Hematopoietic multipotent progenitor cell treated with erythropoietin and hydrocortisone succinate and interleukin-3 and kit ligand, for 17 days (in vitro differentiated cells): ENCODE measurements at places on chromosomes 5 and 9.
A peak's percentile ranks its signal among the peaks of the same experiment; 100 is the strongest.

DNA sequence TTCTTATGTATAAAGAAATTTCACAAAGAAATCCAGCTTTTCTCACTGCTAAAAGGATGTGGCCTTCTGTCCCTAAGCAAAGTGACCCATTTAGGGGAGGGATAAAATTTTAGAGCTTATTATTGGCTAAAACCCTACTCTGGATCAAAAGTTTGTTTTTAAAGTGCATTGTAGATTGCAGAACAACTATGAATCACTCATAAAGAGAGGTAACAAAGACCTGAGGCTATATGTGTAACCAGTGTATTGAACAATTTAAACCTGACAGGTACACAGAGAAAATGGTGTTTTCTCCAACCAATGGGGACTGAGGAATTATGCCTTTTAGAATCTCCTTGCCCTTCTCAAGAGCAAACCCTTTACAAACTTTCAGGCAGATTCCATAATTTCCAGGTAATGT is 86.6 kb downstream of the MUSK start:
- DNase-seq, result no peak

DNA sequence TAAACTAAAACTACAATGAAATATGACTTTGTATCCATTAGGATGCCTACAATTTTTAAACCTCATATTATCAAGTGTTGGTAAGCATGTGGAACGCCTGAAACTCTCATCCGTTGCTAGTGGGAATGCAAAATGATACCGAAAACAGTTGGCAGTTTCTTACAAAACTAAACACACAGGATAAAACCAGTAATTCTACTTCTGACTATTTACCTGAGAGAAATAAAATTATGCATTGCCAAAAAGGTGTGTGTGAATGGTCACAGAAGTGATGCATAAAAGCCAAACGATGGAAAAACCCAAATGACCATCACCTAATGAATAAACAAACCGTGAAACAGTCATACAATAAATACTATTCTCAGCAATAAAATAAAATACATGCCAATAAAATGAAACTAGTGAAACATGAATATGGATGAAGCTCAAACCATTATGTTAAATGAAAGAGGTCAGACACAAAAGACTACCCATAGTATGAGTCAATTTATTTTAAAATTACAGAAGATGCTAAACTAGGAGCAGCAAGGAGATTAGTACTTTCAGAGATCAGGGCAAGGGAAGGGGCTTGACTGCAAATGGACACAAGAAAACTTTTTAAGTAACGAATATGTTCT is 13.4 kb downstream of the AUH start:
- no peak for DNase-seq

- no peak for DNase-seq
Measured at GRCh38 chr5:36573438-36573837, 33.0 kb upstream of the SLC1A3 start.

GRCh38 chr5:142287096-142287972 is 37.5 kb downstream of the SPRY4 start:
- DNase-seq, result no peak

GRCh38 chr5:55848783-55849182 is 2.4 kb upstream of the IL31RA start:
- no peak for DNase-seq

GRCh38 chr5:113172231-113172826 is 195.7 kb downstream of the DCP2 start:
- no peak for DNase-seq

GRCh38 chr5:157778121-157778805 is 34.8 kb downstream of the LSM11 start:
- DNase-seq, result no peak

DNA sequence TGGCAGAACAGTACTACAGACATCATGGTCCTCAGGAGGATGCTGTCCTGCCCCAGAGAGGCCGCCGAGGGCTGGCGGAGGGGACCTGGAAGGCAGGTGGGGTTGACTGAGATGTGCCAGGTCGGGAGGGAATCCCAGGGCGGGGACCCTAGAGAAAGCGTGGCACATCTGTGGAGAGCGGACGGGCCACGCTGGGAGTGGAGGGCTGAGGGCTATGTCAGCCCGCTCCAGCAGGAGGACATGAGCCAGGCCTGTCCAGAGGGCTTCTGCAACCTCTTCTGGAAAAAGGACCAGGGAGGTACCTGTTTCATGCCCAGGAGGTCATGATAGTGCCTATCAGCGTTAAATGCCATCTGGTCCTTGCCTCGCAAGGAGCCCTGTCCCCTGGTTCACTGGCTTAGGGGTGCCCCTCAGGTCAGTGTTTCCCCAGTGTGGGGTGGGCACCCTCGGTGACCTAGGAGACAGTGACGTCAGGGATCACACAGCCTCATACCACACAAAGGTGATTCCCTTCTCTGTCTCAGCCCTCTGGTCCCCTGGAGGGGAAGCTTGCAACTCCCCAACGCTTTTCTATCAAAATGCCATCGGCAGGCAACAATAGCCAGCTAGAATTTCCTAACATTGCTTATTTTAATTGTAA is 103.6 kb upstream of the IER5L start:
- no peak for DNase-seq

GRCh38 chr5:170137694-170138214 is 32.1 kb downstream of the FOXI1 start:
- DNase-seq, result no peak

DNA sequence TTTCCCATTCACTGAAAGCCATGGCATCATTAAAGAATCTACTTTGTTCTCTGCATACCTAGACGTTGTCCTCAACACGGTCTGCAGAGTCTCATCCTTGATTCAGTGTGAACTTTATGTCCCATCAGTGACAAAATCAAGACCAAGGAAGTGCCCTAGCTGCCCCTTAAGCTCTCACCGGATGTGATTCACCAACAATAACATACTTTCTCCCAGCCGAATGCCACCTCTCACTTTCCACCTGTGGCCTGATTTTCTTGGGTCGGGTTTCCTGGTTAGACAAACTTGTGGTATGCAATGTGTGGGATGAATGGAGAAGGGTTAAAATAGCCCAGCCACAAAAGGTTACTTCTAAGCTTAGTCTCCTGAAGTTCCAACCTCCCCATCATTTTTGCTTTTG is 145.3 kb upstream of the PAPPA start:
- DNase-seq, result no peak

GRCh38 chr5:176647843-176648473 is 674 bp downstream of the TSPAN17 start:
- DNase-seq, result peak; percentile 77

DNA sequence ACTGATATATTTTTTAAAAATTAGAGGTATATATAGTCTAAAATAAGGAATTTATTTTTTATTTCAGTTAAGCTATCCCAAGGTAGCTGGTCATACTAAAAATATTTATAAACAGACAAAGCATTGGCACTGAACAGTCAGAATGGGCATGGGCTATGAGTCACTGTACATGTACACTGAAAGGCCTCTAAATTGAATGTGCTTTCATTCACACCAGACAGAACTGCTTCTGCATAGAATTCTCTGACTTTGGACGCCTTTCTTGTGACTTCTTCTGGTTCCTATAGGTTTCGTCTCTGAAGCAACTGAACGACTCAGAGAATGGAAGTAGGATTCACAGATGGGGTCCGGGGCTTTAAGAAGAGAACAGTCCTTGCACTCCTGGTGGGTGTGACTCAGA is 394.8 kb upstream of the MEF2C start:
- DNase-seq, result no peak

GRCh38 chr9:18705796-18706392 is 231.9 kb downstream of the ADAMTSL1 start:
- DNase-seq, result no peak

DNA sequence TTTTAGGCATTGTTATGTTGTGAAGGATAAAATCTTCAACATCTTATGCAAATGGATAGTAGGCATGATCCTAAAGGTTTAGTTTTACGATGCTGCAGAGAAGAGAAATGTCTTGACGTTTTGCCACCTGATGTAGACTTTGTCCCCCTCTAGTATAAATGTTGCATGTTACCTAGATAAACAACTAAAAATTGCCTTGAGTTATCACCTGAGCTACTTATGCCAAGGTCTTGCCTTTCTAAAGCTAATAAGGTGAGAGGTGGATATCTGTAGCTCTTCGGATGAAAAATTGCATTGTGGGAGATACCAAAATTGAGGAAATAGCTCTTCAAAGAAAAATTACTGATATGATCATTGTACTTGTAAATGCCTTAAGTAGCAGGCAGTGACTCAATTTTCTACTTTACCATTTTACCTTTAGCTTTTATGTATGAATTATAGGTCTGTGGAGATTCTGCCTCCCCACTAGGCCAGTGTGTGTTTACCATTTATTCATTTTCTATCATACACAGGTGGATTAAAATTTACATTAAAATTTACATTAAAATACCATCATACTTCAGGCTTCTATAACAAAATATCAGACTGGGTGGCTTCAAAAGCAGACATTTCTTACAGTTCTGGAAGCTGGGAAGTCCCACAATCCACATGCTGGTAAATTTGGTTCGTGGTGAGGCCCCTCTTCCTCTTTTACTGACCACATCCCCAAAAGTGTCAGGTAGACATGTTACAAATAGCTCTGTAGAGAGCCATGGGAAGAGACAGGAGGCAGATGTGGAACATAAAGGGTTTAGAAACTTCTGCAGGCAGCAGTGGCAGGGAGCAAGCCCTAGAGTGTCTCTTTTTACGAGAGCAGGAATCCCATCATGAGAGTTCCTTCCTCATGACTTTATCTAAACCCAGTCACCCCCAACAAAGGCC is 100.7 kb upstream of the ERBIN start:
- no peak for DNase-seq

- DNase-seq, result no peak
Measured at GRCh38 chr5:61731267-61731945, 399.3 kb downstream of the ZSWIM6 start.

GRCh38 chr9:92942688-92943616 is 4.4 kb upstream of the FGD3 start:
- DNase-seq, result no peak

DNA sequence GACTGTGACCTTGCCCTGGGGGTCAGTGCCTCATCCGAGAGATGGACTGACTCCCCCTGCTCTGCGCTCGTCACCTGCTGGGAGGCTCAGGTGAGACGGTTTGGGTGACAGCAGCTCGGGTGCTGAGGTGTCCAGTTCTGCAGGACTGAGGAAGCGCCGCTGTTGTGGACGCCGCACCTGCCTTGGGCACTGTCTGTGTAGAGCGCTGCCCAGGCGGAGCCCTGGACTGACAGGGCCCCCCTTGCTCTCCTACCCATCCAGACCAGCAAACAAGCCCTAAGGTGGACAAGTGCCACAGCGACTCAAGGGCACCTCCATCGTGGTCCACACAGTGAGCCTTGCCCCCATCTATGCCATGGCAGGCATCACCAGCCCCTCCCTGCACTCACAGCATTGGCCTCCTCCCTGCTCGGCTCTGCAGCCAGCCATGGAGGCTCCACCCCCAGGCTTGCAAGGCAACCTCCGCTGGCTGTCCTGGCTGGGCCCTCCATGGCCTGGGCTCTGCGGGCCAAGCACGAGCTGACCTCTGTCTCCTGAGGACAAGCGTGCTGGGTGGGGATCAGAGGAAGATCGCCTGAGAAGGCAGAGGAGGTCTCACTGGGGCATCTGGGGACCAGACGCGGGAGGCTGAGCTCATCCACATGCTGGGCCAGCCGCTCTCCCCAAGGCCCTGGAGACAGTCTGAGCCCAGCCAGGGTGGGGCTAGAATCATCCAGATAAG is 87.1 kb upstream of the COL5A1 start:
- no peak for DNase-seq

- no peak for DNase-seq
Measured at GRCh38 chr9:101429736-101430135, 5.8 kb downstream of the ALDOB start.

DNA sequence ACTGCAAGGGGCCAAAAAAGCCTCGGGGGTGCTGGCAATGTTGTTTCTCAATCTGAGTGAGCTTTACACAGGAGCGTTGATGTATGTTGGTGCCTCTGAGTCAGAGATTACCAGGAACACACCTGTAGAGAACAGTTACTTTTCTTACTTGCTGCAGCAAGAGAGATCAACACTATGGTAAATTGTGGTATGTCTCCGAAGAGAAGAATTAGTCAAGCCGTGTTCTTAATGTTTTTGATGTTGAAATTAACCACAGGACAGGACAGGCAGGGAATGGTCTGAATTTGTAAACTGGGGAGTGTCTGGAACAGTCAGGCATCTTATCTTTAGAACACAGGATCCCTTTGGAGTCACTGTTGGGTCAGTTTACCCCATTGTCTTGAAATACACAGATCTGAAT is 285.7 kb downstream of the DNAH5 start:
- DNase-seq, result no peak

DNA sequence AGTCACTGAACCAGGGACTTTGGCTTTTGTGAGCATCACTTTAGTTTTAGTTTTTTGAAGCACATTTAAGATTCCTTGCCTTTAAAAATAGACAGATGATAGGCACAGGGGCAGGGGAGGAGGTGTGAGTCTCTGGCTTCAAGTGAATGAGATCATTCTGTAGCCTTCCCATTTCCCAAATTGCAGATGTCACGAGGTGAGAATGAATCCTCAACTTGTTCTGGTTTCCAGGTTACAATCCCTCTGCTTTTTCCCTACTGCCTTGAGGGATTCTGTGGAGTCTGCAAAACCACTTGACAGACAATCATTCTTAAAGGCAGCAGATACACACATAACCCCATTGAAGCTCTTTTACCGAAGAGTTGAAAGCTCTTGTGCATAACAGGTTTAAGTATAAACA is 332.4 kb downstream of the DMAC1 start:
- no peak for DNase-seq

DNA sequence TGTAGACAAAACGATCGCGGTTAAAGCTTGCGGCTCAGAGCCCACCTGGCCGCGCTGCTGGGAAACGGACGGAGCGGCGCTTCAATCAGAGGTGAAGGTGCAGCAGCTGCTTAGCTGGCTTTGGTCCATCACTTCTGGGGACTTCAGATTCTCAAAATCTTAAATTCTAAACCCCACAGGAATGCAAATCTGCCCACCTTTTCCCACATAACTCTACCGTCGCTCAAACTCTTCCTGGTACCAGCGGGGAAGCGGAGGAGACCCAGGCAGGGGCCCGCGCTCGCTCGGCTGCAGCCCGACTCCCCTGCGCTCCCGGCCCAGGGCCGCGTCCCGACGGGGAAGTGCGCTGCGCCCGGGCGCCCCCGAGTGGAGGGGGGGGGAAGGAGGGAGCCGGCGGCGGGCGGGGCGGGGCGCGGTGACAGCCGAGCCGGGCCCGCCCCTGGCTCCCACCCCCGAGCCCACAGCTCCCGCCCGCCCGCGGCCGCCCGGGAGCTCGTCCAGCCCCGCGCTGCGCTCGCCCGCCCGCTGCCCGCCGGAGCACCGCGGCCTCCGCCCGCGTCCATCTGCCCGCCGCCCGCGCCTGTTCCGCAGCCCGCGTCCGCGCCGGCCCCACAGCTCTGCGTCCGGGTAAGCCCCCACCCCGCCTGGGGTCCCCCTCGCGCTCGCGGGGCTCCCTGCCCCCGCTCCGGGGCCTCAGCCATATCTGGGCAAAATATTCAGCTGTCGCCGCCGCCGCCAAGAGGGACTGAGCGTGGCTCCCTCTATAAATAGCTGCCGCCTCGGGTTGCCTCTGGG is at the start of gene TMOD1:
Gene TMOD1 (plus strand): TSS at position 490 of the 795 bp plus-strand sequence. CDS start 22,523 bp downstream, outside the sequence.
- DNase-seq, result peak; percentile 80

DNA sequence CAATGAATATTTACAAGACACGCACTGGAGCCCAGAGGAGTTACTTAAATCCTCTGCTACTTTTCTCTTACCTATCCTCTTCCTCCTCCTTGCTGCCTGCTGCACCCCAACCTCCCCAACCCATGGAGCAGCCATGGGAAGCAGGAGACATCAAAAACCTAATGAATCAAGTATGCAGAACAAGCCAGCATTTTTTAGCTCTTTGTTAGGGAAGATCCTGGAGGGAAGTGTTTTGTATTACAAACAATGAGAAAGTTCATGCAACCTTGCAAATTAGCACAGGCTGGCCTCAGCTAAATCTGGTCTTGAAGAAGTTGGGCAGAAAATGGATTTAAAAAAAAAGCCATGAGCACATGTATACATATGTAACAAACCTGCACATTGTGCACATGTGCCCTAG is 498.8 kb downstream of the KIF4B start:
- no peak for DNase-seq

- DNase-seq, result no peak
Measured at GRCh38 chr9:106862110-106862820, 701 bp upstream of the ZNF462 start.
